NCI-H82 (cell line): ENCODE measurements at places on chromosomes 6 and 20.

- peak; percentile 96 for DNase-seq
These were observed at the start of gene APOBEC2 for GRCh38 chr6:41053041-41053440. Gene APOBEC2, plus strand, starts transcription at chr6:41053202. Its CDS starts 146 bp downstream, at chr6:41053348.

GRCh38 chr6:10555625-10556309, 34.6 kb downstream of the GCNT2 start:
- DNase-seq = peak; percentile 84

DNA sequence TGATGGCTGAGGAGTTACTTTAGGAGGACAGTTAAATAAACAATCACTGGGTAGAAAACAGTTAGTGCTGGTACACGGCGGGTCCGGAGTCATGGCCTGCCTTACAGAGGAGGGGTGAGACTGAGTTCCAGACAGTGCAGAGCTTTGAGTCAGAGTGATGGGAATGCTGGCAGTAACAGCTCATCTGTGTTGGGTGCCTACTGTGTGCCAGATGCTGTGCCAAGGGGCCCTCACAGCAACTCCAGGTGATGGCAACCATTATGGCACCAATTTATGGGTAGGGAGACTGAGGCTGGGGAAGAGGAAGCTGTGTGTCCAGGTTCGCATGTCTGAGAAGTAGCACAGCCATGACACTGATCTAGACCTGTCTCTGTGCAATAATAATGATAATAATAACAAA, 132.6 kb downstream of the CEBPB start:
- DNase-seq = no peak

GRCh38 chr20:45029884-45030283, 63.6 kb downstream of the STK4 start:
- DNase-seq = no peak

DNA sequence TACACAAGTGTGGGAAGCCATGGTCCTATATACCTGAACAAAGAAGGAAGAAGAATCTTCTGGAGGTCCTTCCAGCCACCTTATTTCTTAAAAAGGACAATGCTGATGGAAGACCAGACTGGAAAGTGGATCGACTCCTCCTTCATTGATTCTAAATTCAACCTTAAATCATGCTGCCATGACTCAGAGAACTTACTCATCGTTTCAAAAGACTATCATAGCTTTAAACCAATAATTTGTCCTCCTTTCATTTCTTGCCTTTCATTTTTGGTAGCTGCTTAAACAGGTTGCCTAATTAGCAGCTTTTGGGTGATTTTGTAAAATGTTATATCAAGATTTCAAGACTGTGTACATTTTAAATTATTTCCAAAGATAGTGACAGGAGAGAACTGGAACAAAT, 60.8 kb downstream of the RTN4IP1 start:
- no peak for DNase-seq

- DNase-seq = no peak
These were observed 6.5 kb downstream of the RIPOR2 start for GRCh38 chr6:24929242-24929641.

GRCh38 chr6:99613705-99614429, 7.2 kb downstream of the PRDM13 start:
- peak; percentile 61 for DNase-seq

GRCh38 chr6:116485559-116486184, 24.5 kb downstream of the CALHM6 start:
- no peak for DNase-seq

DNA sequence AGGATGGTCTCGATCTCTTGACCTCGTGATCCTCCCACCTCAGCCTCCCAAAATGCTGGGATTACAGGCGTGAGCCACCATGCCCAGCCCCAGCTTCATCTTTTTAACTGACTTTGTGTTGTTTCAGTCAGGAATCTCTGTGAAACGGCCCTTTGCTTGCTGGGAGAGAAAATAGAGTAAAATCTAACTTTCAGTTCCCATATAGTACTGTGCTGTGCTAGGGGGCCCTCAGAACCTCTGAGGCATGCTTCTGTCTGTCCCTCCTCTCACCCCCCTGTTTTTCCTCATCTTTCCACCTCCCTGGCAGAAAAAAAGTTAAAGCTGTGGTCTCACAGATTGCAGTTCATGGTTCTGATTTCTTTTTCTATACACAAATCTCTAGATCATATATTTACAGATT, 48.4 kb downstream of the LRP11 start:
- DNase-seq = no peak

- no peak for DNase-seq
These were observed 62.2 kb upstream of the CLDN20 start for GRCh38 chr6:155201461-155202226.

GRCh38 chr6:155327326-155328073, 13.2 kb upstream of the TFB1M start:
- peak; percentile 79 for DNase-seq

- DNase-seq = no peak
These were observed 151.9 kb upstream of the ZNF184 start for GRCh38 chr6:27624694-27625262.

DNA sequence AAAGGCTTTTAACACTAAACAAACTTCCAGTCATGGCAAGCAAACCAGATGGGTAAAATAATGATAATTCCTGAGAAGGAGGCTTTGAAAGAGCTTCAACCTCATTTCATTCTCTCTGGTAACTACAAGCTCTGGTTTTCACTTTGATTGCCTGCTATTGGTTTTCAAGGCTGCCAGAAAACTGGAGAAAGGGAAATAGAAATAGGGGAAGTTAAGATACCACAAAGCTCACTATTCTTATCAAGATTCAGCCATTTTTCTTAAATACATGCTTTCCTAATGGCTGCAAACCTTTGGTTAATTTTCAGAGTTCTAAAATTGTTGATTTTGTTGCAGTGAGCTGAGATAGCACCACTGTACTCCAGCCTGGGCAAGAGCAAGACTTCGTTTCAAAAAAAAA, 42.5 kb upstream of the NELFCD start:
- no peak for DNase-seq

DNA sequence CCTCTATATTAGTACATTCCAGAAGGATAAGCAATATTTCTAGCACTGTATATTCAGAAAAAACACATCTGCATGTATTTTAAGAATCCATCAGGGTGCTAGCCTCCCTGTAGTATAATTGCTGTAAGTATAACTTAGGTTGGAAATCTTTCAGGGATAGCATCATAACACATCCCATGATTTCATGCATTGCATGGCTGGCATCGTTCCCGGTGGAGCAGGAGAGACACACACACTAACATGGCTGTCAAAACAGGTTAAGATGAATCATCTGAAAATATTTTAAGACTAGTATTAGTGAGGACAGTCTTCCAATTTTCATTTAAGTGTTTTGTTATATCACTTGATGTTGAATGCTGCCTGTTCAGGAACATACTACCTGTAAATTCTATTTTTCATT, 32.1 kb upstream of the CENPW start:
- DNase-seq = no peak

DNA sequence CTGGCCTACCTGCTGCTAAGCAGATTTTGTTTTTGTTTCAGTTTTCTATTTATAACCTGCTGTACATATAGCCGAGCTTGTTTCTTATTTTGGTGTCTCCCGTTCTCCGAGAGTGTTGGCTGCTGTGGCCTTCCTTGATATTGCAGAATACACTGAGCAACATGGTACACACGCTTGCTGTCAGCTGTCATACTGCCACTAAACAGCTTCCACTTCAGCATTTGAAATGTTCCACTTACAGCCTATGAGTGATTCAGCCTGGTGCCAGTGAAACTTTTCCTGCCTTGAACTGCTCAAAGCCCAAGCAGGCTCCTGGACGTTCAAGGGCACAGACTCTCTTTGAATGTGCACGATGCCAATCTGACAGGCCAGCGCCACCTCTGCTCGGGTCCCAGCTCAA, 87.1 kb downstream of the PSMG4 start:
- DNase-seq = no peak

GRCh38 chr6:163564534-163564933, 150.0 kb downstream of the QKI start:
- DNase-seq = no peak

GRCh38 chr20:24056491-24056890, 67.9 kb upstream of the GGTLC1 start:
- DNase-seq = no peak

- DNase-seq = no peak
These were observed 81.7 kb upstream of the FRMD1 start for GRCh38 chr6:168160506-168161370.

GRCh38 chr6:142945446-142946180, 637 bp upstream of the HIVEP2 start:
- DNase-seq = peak; percentile 78

- DNase-seq = no peak
These were observed 708.9 kb upstream of the CITED2 start for GRCh38 chr6:140083375-140083774.

- DNase-seq = peak; percentile 75
These were observed 18.0 kb upstream of the DEFB129 start for GRCh38 chr20:208942-209566.

DNA sequence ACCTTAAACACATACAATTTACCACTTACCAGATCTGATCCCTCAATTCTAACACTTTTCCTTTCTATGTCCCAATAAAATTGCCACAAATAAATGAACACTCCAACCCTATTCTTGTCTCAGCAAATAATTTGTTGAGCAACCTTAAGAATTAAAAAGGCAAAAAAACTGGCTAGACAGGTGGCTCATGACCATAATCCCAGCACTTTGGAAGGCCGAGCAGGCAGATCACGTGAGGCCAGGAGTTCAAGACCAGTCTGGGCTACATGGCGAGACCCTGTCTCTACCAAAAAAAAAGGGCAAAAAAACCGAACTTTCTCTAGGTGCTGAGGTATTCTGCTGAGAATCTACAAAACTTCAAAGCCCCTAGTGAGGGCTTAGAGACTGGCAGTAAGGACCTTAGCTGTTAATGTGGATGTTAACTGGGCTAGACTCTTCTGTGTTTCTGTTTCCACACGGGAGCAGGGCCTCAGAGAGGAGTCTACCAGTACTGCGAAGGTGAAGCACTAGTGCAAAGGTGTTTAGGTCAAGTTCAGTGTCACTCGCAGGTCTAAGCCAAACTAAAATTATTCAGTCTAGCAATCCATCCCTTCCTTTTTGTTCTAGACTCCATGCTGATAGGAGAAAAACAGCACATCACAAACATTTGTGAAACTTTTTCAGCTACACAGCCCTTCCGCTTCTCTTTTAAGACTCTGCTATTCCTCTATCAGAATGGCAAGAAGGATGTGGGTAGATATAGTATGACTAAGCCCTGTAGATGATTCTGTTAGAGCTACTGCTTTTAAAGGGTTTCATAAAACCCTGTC, 2.6 kb downstream of the FASTKD5 start:
- DNase-seq = no peak

GRCh38 chr6:93728150-93728549, 308.8 kb upstream of the EPHA7 start:
- no peak for DNase-seq

- no peak for DNase-seq
These were observed 32.8 kb downstream of the LAMA4 start for GRCh38 chr6:112221561-112221960.

DNA sequence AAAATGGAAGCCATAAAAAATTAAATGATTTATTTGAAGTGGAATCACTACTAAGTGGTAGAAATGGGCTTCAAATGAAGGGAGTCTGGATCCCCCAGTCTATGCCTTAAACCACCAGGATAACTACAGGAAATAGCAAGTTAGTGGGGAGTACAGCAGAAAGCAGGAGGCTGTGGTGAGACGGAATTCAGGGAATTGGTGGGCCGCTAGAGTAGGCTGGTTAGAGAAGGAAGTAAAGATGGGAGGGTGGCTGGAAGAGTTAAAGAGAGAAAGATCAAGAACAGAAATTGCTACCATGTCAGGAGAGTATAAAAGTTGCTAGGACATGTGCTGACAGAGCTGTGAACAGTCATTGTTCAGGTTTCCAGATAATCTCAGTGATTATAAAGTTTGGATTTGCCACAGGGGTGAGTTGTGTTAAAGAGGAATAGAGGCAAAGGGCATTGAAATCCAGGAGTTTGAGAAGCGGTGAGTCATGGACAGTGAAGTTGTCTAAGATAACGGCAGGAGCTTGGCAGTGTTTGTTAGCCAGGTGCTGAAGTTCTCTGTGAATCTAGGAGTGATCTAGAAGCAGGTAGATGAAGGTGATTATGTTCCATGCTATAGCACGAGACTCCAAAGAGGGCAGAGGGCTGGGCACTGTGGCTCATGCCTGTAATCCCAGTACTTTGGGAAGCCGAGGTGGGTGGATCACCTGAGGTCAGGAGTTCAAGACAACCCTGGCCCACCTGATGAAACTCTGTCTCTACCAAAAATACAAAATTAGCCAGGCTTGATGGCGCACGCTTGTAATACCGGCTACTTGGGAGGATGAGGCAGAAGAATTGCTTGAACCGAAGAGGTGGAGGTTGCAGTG, 13.7 kb upstream of the HINT3 start:
- no peak for DNase-seq

GRCh38 chr6:151428093-151428735, 23.7 kb downstream of the RMND1 start:
- no peak for DNase-seq

GRCh38 chr6:26383624-26384417, 913 bp downstream of the BTN2A2 start:
- peak; percentile 73 for DNase-seq

- DNase-seq = no peak
These were observed 24.4 kb downstream of the SLC17A9 start for GRCh38 chr20:62976886-62977285.

DNA sequence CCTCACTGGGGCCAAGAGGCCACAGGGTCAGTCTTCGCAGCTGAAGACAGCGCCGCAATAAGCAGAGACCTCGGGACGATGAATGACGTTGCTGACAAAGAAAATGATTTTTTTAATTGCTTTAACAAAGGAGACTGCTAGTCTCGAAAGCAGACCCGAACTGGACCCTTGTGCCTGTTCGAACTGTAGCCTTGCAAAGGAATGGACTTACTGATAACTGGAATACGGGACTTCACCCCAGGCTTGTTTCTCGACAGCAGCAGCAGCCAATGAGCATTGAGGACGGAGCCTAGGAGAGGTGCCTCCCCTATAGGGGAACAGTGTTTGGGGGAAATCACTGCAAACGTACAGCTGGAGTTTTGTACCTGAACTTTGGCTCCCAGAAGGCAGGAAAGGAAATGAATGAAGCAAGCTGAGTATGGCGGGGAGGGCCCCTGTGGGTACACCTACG, 1.3 kb upstream of the TAF4 start:
- peak; percentile 33 for DNase-seq

- peak; percentile 42 for DNase-seq
These were observed 1.0 kb downstream of the GMEB2 start for GRCh38 chr20:63625771-63626423.

DNA sequence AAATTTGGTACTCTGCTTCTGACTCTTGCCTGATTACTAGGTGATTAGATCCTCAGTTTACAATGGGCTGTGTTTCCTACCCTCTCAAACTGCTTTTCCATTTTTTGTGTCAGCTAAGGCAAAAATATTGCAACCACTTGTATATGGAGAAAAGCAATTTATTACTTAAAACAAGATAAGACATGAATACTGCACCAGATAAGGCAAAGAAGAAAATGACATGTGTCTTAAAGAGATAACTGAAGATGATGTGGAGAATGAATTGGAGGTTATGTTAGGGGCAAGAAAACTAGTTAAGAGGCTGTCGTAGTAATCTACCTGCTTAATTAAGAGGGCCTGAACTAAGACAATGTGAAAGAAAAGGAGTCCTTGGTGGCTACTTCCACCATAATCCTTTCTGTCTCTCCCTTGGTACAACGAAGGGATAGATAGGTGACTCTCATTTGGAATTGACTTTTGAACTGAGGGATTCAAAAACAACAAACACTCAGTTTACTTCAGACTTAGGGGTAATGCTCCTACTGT, 16.3 kb upstream of the REV3L start:
- DNase-seq = no peak
